CD4-positive, alpha-beta T cell treated with Interferon alpha-2 for 1 hour (primary cell): ENCODE measurements at places on chromosomes 1 and 21.

GRCh38 chr1:18012686-18013085 lies 94.9 kb upstream of the IGSF21 start:
- no peak for DNase-seq

DNA sequence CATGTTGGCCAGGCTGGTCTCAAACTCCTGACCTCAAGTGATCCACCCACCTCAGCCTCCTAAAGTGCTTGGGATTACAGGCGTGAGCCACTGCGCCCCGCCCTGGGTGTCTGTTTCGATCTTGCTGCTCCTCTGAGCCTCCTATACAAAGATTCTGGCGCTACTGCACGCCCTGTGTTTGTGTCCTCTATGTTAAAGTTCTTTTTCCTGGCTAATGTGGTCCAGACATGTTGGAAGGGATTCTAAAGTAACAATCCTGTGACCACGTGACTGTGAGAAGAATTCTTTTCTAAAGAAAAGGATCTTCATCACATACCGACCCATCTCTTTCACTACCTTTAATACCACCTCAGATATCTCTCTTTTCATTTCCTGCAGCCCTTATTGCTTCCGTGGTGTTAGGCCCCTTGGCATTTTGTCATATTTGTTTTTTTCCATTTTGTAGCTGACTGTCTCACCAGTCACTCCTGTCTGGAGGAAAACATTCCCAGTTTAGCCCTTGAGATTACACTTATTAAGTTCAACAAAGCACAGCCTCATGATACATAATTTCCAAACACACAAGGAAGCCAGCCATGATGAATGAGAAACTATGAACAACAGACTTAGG lies 27.2 kb upstream of the ENO1 start:
- no peak for DNase-seq

- DNase-seq, result no peak
These were observed 25.1 kb downstream of the IRF2BP2 start for GRCh38 chr1:234584926-234585325.

- no peak for DNase-seq
These were observed 231.3 kb upstream of the USP25 start for GRCh38 chr21:15498455-15498854.

- DNase-seq, result peak; percentile 91
These were observed 1.3 kb downstream of the PIGV start for GRCh38 chr1:26788836-26789611.

GRCh38 chr1:61807606-61808140 lies 65.4 kb downstream of the PATJ start:
- no peak for DNase-seq

GRCh38 chr1:62356257-62356835 lies 37.1 kb upstream of the KANK4 start:
- peak; percentile 33 for DNase-seq

- no peak for DNase-seq
These were observed 151.6 kb downstream of the KCTD3 start for GRCh38 chr1:215718575-215719287.

- no peak for DNase-seq
These were observed 86.4 kb downstream of the BCAR3 start for GRCh38 chr1:93595266-93595665.

DNA sequence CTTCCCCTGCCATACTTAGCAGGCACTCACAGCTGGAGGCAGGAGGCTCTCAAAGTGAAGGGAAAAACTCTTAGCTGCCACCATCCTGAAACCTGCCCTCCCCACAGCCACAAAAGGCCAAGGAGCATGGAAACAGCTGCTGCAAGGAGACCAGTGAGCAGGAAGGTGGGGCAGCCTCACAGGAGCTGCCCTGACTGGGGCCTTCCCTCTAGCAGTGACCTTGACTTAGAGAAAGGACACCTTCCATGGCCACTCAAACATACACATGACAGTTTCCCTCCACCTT lies 126.3 kb downstream of the HIVEP3 start:
- no peak for DNase-seq

GRCh38 chr1:231395076-231395997 lies 26.8 kb downstream of the EGLN1 start:
- no peak for DNase-seq

DNA sequence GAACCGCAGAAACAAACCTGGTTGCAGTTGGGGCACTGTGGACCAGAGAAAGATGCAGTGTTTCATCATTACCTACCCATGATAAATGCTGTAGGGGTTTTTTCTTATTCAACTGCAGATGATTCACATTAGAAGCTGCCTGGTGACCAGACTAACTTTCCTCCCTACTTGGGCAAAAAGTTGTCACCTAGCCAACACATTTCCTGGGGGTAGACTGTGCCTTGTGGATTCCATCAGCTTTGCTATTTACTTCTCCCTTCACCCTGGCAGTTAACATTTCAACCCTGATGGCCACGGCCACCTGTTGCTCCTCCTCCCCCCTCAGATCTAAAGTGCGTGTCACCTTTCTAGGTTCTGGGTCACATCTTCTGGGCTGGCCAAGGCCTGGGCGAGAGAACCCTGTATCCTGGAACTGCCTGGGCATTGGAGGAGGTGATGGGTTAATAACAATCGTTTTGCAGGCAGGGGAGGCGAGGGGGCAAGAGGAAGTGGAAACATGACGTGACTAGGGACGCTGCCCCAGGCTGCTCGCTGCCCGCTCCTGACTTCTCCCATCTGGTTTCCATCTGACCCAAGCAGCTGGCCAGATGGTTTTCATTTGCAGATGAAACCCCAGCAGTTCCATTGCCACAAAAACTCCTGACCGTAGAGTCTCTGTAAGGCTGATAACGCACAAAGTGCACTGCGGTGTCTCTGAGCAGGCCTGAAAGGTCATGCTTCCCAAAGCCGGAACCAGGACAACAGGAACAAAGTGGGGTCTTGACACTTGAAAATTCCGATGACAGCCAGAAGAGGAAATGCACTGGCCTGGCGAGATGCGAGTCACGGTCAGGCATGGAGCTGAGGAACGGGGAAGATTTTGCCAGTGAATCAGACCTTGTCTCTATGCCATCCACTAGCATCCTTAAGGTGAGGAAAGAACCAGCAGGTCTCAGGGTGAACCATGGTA lies 36.6 kb downstream of the CAPZB start:
- no peak for DNase-seq

GRCh38 chr1:10456661-10457060 lies 6.8 kb downstream of the CORT start:
- DNase-seq, result no peak

DNA sequence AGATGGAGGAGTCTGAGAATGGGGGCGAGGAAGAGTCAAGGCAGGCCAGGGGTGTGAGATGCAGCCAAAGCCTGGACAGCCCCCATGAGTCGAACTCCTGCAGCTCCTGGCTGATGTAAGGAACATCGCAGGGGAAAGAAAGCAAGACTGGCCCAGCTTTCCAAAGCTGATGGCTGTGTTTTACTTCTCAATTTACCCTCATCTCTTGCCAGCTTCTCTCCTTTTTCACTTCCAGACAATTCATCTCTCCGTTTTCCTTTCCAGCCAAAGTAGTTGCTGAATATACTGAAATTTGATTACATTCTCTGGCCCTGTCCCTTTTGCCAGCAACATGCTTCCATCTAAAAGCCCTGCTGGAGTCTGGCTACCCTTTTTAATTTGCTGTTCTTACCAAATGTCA lies 40.0 kb upstream of the UBE2U start:
- no peak for DNase-seq

- DNase-seq, result peak; percentile 68
These were observed 135.7 kb upstream of the RUNX3 start for GRCh38 chr1:25065795-25066238.

DNA sequence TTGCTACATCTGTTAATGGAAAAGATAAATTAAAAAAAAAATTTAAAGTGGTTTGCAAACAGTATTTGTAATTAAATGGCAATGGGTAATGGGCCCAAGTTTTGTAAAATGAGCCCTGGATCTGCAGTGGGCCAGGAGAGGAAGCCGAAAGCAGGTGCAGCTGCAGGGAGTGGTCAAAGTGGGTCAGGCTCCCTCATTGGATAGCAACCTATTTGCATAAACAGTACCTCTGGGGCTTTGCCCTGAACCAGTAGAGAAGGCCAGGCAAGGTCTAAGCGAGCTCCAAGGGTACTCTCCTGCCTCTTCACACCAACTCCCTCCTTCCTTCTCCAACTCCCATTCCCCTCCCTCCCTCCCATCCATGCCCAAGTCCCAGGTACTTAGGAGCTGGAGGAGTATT lies 138.9 kb downstream of the HMGB4 start:
- DNase-seq, result no peak

DNA sequence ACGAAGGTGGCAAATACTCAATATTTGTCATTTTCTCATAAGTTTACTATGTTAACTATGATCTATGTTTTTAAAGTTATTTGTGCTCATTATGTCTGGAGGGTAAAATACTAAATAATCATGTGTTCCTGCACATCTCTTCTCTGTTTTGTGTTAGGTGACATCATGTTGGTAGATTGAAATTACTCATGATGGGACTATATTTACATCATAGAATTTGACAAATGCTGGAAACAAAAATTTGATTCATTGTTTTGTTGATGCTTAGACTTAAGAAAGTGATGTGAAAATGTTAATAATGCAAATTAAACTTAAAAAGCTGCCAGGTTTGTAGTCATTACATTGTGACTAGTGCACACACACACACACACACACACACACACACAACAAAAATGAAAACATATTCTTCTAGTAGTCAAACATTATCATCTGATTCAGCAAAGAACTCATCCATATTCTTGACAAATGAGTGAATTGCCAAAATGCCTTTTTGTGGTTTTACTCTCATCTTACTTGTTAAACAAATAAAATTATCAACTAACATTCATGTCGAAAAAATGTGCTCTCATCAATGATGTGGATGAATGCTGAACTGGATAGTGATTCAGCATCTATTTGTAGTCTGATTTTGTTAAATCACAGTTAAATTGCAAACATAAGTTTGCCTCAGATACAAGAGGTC lies 870.7 kb downstream of the BRINP3 start:
- no peak for DNase-seq

DNA sequence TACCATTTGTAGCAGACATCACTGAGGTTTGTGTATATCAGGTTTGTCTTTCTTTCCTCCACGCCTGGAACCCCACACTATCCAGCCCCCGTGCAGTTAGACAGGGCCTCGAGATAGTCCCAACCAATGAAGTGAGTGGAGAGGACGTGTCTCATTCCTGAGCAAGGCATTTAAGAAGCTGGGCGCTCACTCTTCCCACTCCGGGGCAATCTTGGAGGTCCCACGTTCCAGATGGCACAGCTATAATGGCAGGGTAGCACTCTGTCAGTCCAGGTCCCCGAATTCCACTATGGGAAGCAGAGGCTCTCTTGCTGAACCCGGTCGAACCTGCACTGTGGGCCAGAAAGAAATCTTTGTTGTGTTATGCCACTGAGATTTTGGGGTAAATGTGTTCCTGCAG lies 57.3 kb upstream of the CSF3R start:
- no peak for DNase-seq

DNA sequence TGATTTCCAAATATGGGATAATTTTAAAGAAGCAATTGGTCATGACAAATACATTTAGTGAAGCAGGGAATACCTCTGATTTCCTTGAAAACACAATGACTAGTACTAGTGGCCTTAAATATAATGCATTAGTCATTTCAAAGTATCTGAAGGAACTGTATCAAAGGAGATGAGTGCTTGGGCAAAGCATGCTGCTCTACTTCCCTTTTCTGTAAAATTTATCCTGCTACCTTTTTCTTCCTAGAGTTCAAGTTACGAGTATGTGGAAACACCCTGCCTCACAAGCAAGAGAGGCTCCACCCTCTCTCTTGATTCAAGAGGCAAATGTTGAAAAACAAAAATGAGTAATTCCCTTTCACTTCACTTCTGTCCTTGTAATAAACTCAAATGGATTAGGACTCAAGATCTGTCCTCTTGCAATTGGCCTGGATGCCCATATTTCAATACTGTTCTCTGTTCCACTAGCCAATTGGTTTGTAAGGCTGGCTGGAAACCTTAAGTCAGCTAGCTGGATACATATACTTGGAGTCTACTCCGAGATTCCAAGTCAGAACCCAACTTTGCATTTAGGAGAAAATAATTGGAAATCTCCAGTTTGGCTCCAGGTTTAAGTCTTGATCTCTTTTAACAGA lies 92.5 kb downstream of the CDC42BPA start:
- no peak for DNase-seq

- DNase-seq, result no peak
These were observed 3.5 kb upstream of the C1orf159 start for GRCh38 chr1:1119272-1119890.

DNA sequence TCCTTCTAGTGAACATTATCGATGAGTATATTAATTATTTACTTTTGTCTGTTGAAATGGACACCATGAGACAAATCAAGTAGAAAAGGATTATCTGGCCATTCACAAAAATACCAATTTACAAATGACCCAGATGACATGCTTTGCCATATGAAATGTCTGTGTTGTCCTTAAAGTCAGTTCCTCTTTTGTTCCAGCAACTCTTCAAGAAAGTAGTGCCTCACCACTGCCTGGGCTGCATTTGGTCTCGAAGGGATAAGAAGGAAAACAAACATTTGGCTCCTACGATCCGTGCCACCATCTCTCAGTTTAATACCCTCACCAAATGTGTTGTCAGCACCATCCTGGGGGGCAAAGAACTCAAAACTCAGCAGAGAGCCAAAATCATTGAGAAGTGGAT lies 79.6 kb downstream of the RGL1 start:
- DNase-seq, result no peak

DNA sequence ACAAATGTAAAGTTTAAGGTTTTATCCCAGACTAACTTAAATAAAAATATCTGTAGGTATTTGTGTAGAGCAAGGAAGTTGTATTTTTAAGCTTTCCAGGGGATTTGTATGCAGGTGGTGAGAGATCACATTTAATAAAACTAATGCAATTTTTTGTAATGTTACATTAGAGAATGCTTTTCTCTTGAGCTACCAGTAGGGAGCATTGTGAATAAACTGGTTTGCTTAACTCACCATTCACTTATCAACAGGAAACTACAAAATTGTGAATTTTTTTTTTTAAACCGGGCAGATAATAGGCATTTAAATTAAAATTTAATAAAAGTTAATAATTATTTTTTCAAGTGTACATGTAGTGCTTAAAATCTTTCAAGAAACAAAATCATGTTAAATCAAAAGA lies 78.6 kb downstream of the IVNS1ABP start:
- peak; percentile 46 for DNase-seq

GRCh38 chr21:37419228-37419906 lies 52.8 kb downstream of the DYRK1A start:
- DNase-seq, result peak; percentile 62

DNA sequence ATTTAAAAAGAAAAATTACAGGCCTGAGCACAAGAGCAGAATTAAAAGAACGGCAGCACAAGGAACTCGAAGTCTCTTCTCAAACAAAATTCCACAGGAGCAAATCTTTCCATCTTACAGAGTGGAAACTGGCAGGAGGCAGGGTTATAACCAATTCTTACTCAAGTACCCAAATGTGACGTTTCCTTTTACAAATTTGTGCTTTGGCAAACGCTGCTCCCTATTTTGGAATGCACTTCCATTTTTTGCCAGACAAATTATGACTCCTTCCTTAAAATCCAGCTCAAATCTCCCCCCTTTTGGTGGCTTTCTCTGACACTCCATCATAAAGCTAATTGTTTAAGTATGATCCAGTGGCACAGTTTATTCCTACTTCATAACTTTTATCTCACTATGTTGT lies 7.8 kb downstream of the ERI3 start:
- DNase-seq, result no peak
